ENCODE measurements at places on chromosomes 16 and 17.

DNA sequence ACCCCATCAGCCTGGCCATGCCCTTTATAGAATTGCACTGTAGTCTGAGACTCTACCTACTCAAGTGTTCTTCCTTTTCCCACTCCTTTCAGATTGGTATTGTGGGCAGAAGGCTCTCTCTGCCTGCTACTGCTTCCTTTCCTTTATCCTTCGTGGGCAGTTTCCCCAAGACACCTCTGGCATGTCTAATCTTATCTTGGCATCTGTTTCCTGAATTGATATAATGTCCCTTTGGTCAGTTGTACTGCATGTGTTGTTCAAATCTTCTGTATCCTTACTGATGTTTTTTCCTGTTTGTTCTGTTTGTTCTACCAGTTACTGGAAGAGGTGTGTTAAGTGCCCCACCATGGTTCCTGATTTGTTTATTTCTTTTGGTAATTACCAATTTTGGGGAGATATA is 29.5 kb upstream of the MSI2 start:
- DNase-seq: no peak

- peak; percentile 26 for DNase-seq
These were observed 520 bp downstream of the JPT2 start for GRCh38 chr16:1678500-1679098.

- DNase-seq: no peak
These were observed 31.3 kb downstream of the GRIN2A start for GRCh38 chr16:10150906-10151305.

- DNase-seq: no peak
These were observed 47.8 kb downstream of the MEOX1 start for GRCh38 chr17:43613917-43614316.

DNA sequence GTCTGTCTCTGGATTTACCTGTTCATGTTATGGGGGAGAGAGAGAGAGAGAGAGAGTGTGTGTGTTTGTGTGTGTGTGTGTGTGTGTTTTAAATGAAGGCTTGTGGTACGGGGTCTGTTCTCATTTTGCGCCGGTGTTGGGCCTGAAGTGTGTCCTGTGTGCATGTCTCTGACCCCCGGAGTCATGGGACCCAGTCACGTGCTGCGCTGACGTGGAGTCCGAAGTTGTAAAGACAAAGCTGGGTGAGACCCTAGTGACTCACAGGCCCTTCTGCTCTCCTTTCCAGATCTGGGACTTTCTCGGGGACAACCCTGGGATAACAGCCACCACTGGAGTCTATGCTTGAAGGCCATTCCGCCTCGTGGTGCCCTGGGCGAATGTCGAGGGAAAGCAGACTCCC is 35.0 kb downstream of the JPH3 start:
- no peak for DNase-seq

GRCh38 chr16:66859397-66860068 is 15.3 kb downstream of the CA7 start:
- DNase-seq: no peak

DNA sequence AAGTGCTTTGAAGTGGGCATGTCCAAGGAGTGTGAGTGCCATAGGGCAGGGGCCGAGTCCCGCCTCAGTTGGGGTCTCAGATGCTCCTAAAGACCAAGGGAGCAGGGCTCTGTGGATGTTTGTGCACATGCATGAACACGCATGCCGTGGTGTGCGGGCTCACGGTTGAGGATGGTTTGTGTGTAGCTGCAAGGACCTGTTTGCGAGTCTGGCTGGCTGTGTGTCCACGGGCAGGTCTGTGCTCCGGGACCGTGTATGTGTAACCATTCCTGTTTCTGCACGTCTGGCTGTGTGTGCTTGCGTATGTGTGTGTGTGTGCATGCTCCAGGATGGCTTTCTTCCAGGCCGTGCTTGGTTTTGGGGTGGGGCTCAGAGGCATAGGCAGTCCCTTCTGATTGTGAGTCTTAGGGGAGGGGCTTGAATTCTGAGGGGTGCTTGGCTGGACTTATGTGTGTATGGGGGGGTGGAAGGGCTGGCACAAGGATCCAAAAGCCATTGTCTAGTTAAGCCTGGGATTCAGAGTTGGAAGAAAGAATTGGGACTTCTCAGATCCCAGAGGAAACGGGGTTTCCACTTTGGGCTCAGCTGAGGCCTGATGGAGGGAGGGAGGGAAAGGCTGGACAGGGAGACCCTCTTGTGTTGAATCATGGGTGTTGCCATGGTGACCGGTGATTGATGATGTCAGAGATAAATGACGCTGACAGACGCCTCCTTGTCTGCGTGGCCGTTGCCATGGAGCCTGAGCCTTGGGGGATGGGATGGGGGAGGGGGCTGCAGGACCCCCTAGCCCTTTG is 14.4 kb downstream of the GJD3 start:
- no peak for DNase-seq

DNA sequence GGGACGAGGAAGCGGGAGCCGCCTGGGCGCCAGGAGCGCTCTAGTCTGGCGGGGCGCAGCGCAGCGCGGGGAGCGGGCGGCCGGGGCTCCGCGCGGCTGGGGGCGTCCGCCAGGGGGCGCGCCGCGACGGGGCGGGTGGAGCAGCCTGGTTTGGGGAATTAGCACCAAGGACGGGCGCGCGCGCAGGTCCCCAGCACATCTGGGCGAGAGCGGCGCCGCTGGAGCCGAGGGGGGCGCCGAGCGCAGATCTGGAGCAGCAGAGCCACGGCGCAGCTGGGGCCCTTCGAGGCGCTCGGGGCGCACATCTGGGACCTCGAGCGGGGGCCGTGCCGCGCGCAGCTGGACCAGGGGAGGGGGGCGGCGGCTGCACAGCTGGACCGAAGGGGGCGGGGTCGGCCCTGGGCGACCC is at the start of gene NXPH3:
TSS of gene NXPH3 (plus strand) at position 193 of the 409 bp plus-strand sequence. CDS start 349 bp downstream, outside the sequence.
- DNase-seq: peak; percentile 60

DNA sequence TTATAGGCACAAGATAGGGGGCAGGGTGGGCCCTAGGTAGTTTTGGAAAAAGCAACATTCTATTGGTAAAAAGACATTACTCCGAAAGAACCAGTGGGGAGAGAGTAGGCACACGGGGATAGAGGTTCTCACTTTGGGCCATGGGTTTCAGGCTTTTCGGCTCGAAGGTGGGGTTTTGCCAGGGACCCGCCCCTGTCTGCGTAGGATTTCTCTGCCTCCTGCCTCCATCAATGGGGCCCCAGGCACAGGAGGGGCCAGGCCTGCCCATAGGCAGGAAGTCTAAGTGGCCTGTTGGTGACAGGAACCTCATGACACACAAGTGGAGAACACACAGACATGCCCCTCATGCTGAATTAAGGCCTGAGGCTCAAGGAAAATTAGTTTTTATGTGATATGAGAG is 57.5 kb downstream of the RNF213 start:
- no peak for DNase-seq

DNA sequence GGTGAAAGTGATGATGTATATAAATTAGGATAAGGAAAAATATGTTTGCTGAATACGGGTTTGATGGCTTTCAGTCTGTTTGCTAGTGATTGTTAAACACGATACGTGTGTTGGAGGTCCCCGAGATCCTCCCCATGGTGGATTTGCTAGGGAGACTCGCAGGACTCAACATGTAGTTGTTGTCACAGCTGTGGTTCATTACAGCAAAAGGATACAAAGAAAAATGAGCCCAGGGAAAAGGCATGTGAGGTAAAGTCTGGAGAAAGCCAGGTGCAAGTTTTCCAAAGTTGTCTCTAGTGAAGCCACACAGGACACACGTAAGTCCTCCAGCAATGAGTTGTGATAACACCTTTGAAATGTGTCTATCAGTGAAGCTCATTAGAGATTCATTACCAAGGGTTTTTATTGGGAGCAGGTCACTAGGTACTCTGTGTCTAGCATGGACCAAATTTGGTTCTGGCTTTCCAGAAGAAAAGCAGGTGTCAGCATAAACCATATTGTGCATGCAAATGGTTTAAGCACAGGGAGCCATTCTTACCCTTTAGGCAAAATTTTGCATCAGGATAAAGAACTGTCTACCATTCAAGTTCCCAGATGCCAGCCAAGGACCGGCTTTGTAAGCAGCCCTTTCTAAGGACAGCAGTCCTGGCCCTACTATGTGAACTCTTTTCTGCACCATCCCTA is 215.2 kb upstream of the WSCD1 start:
- no peak for DNase-seq

Data from stimulated activated CD4-positive, alpha-beta T cell treated with anti-CD3 and anti-CD28 coated beads, Interleukin-4, amount 100 ng/mL, for 48 hours (primary cell).